ENCODE measurements at places on chromosomes 13 and 19.

DNA sequence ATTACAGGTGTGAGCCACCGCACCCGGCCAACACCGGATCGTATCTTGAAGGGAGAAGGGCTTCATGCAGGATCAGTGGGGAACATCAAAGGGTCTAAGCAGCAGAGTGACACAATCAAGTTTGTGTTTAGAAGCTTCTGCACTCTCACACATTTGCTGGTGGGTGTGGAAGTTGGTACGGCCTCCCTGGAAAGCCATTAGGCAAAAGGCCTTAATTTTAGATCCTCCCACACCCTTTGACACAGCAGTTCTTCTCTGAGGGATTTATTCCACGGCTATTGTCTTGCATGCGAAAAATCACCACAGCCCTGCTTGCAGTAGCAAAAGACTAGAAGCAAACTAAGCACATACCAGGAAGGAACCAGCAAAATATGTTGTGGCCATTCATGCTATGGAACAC is 18.3 kb upstream of the SLC1A5 start:
- DNase-seq, result no peak

GRCh38 chr13:111123221-111123620 is 8.1 kb downstream of the ARHGEF7 start:
- no peak for DNase-seq

- DNase-seq, result peak; percentile 49
These were observed 18.7 kb upstream of the TINCR start for GRCh38 chr19:5586300-5587070.

DNA sequence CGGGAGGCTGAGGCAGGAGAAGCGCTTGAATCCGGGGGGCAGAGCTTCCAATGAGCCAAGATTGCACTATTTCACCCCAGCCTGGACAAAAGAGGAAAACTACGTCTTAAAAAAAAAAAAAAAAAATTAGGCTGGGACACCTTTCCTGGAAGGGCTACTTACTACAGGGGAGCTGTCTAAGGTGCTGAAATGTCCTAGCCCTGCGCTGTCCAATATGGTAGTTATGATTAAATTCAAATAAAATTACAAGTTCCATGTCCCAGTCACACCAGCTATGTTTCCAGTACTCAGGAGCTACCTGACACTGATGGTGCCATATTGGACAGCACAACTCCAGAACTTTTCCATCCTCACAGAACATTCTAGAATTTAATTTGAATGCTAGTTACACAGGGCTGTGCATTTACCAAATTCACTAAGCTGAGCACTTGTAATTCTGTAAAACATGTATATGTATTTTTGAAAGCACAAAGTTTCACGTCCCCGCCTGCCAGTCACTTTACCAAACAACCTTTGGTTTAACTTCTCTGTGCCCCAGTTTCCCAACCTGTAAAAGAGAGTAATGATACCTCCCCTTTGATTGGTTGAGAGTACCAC is 9.2 kb upstream of the ZSCAN22 start:
- no peak for DNase-seq

DNA sequence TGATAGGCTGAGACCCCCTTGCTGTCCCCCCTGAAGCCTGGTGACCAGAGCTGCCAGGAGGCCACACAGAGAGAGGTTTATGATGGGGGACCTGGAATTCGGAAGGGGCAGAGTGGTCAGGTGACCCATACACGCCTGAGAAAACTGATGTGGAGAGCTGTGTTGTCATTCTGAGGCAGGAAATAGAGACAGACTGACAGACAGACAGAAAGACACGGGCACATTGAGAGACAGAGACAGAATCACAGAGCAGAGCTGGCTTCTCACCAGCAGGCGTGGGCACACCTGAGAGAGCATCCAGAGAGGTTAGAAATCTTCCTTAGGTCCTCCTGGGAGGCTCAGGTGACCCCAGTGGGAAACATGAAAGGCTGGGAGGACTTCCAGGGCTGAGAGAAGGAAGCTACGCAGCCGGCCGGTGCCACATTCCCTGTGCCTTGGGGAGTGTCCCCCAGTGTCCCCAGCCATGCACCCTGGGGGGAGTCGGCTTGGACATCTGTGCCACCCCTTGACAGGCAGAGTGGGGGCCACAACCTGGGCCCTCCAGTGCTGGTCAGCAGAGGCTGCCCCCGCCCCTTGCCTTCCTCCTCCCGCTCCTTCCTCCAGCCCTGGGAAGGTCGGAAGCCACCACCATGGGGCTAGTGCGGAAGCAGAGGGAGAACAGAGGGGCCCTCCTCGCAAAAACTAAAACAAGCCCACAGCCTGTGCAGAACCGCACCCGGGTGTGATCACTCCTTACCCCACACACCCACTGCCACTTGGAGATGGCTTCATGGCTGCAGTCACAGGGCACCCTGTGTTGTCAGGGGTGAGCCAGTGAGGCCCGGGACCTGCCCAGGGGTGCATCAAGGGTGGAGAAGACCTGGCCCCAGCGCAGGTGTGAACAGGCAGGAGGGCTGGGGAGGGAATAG is 2.2 kb downstream of the FFAR1 start:
- no peak for DNase-seq

- no peak for DNase-seq
These were observed 6.8 kb downstream of the CDX2 start for GRCh38 chr13:27962128-27962841.

DNA sequence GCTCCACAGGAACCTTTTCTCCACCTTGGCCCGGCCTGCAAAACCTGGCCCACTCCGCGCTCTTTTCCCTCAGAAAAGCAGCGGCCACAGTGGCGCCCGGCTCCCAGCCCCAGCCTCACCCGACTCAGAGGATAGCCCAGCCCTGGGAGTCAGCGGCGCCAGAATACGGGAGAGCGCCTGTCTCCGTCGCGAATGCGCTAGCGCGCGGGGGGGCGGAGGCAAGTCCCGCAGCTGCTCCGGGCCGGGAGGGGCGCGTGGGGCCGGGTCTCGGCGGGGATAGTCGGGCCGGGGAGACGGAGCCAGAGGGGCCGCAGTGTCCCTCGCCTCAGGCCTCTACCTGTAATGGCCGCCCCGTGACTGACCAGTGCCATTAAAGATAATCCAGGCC is at the start of gene ZFP30:
Gene ZFP30, minus strand, starts transcription at position 165 of the 388 bp plus-strand sequence. CDS start 7,643 bp downstream, outside the sequence.
- DNase-seq, result peak; percentile 85

DNA sequence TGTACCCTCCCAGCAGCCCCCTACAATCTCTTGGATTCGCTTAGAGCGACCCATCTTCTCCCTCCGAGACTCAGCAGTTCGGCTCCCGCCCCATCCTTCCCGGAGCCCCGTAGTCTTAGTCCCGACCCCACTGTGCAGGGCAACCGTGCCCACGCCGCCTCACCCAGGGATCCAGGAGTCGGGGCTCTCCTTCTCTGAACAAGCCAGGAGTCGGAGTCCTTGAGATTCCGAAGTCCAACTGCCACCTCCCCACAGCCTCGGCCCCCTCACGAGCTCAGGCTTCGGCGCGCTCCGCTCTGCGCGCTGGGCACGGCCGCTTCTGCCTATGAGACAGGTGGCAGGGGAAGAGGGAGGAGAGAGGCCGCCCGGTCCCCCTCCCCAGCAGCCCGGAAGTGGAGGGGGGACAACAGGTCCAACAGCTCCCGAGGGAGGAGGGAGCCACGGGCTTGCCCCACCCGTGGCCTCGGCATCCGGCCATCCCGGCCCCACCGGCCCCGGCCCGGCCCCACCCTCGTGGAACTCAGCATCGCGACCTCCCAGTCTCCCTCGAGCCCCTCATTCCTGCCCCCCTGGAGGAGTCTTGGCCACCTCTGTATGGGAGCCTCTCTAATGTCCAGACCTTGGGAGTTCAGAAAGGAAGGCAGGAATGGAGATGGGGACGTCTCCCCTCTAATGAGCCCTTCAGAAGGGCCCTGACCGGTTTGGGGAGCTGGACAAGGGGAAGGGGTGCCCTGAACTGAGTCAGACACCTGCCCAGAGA is at the start of gene PHLDB3:
Gene PHLDB3, minus strand, starts transcription at position 321 of the 760 bp plus-strand sequence. CDS start 628 bp downstream, outside the sequence.
- no peak for DNase-seq

GRCh38 chr13:109517517-109517916 is 268.9 kb downstream of the IRS2 start:
- no peak for DNase-seq

DNA sequence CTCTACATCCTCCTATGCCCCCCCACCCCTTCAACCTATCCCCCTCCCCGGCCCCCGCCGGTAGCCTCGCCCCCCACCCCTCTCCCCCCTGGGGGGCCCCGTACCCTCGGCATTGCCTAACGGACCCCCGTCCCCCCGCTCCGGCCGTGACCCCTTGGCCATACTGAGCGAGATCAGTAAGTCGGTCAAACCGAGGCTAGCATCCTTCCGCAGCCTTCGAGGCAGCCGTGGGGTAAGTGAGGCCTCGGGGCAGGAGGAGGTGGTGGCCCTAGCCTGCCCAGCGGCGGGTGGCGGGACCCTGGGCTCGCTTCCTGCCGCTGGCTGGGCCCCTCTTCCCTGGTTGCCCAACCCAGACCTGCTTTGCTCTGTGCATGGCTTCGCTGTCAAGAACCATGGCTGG is 6.5 kb downstream of the TRIP10 start:
- no peak for DNase-seq

- DNase-seq, result no peak
These were observed 158.4 kb downstream of the MTUS2 start for GRCh38 chr13:28978574-28978973.

DNA sequence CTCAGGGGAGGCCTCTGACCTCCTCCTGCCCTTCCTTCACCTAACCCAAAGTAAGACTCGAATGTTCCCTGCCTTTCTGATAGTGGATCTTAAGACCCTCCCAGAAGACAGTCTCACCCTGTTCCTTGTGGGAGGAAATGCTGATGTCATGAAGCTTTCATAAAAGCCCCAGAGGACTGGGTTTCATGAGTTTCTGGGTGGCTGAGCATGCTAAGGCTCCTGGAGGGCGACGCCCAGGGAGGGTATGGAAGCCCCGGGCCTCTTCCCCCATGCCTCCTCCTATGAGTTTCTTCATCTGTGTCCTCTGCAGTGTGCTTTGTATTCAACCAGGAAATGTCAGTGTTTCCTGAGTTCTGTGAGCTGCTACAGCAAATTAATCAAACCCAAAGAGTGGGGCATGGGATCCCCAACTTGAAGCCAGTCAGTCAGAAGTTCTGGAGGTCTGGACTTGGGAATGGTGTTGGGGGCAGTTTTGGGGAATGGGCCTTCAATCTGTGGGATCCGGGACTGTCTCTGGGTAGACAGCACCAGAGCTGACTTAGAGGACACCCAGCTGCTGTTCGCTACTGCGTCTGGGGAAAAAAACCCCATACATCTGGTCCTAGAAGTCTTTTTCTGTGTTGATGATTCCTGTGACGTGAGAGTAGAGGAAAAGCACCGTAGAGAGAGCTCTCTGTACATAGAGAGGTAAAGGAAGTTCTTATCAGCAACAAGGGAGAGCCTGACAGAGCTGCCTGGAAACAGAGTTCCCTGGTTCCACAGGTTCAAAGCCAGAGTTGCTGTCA is 2.0 kb upstream of the LILRB2 start:
- DNase-seq, result no peak

DNA sequence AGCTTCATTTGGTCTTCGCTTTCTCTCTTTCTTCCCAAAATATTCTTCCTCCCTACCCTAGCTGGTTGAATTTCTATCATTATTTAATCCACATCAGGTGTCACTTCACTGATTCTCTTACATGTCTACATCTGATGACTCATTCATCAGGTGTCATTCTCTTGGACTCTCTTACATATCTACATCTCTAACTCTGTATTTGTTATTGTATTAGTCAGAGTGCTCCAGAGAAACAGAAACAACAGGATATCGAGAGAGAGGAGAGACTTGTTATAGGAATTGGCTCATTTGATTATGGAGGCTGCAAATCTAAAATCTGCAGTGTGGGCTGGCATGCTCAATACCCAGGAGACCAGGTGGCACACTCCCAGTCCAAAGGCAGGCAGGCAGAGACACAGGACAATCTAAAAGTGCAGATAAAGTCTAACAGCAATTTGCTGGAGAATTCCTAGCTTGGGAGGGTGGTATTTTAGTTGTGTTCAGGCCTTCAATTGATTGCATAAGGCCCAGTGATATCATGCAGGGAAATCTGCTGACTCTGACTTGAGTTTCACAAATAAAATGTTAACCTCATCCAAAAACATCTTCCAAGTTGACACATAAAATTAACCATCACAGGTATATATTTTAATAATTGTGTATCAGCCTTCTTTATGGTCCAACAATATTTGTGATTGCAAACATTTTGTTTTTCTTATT is 541.4 kb upstream of the SLITRK5 start:
- DNase-seq, result no peak

GRCh38 chr13:53126841-53127245 is 98.2 kb downstream of the OLFM4 start:
- DNase-seq, result no peak

- no peak for DNase-seq
These were observed 133.3 kb downstream of the USP12 start for GRCh38 chr13:27038323-27038722.

GRCh38 chr19:41427647-41428480 is 690 bp upstream of the B3GNT8 start:
- no peak for DNase-seq

DNA sequence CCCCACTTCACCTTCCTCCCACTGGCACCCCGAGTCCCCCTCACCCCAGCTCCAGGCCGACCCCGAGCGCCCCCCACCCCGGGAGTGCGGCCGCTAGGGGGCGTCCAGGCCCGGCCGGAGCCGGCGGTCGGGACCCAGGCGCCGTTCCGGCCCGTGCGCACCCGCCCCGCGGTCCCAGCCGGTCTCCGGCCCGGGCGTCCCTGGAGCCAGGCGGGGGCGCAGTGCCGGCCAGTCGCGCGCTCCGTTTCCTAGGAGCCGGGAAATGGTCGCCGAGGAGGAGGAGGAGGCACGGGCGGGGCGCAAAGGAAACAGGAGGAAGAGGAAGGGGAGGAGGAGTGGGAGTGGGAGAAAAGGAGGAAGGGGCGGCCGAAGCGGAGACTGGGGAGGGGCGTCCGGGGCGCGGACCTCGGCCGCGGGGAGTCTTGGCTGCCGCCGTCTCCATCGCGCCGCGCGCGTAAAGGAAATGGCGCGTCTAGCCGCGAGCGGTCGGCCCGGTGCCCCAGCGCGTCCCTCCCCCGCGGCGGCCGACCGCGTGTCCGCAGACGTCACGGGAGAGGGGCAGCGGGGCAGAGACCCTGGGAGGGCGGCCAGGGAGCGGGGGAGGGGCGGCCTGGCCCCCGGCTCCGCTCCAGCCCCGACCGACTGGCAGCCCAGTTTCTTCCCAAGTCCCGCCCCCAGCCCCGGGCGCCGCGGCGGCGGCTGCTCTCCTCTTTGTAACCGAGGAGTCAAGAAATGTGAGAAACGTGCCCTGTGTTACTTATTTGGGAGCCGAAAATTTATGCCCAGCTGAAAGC is 1.1 kb upstream of the KCTD15 start:
- peak; percentile 85 for DNase-seq

DNA sequence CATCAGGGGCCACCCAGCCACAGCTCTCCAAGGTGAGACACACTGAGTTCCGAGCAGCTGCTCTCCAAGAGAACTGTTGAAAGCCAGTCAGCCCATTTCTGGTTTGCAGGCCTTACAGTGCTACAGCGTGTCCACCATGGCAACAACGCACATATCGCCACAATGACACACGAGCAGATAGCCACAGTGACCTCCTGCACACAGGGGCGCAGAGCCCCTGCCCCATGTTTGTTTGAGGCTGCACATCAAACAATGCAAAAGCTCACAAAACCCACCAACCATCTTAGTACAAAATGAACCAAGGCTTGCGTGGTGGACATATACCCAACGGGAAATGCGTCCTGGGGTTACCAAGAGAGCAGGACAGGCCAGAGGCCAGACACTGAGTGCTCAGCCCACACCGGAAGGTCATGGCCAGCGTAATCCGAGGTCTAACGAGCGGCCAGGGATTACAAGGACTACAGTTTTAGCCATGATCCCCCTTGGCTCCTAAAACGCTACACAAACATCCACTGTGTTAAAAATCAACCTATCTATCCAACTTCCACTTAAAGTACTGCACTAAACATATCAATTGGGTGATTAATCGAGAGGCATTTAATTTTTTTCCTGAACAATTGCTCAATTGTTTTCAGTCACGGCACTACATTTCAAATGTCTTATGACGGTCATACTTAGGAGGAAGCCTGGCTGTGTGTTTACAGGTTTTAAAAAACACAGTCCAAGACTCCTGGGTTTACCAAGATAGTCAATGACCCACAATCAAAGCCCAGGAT is 56.0 kb downstream of the STK24 start:
- no peak for DNase-seq

Data from GM20000 (cell line).